Brain (organoid and tissue), 16 donors: ENCODE measurements at places on chromosomes 13 and 19.

GRCh38 chr19:55179606-55180484, at the start of gene SYT5:
SYT5 (minus strand) TSS chr19:55180289; CDS start chr19:55179041, 1,248 bp downstream.
- peak; percentile 82 for DNase-seq

GRCh38 chr13:87999788-88000187, 328.6 kb downstream of the SLITRK5 start:
- DNase-seq = no peak

DNA sequence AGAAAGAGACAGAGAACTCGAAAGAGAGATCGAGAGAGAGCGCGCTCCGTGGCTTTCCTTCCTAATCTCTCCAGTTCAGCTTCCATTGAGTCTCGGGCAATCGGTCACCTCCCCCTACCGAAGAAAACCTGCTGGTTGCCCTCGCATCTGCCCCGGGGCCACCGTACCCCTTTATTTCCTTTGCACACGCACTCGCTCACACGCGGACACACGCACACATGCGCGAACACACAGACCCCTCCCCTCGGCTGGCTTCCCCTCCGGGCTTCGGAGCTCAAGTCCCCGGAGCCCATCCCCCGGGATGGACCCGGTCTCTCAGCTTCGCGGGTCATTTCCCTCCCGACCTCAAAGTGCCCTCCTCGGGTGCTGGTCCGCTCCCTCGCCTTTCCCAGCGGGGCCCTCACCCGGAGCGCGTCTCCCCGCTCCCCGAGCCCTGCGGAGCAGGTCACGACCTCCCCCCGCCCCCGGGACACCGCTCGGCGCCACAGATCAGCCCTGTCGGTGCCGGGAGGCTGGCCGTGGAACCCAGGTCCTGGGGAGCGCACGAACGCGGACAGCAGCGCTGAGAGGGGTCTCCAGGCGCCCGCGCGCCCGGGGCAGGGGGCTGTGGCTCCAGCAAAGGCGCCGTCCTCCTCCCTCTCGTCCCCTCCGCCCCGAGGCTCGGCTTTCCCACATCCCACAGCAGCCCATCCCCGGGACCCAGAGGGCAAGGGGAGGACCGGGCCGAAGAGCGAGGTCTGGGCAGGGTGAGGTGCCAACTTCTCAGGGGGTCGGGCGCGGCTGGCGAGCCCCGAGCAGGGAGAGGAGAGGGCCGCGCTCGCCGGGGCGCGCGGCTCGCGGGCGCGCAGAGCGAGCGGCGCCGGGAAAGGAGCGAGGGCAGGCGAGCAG, 1.8 kb downstream of the DACH1 start:
- no peak for DNase-seq

DNA sequence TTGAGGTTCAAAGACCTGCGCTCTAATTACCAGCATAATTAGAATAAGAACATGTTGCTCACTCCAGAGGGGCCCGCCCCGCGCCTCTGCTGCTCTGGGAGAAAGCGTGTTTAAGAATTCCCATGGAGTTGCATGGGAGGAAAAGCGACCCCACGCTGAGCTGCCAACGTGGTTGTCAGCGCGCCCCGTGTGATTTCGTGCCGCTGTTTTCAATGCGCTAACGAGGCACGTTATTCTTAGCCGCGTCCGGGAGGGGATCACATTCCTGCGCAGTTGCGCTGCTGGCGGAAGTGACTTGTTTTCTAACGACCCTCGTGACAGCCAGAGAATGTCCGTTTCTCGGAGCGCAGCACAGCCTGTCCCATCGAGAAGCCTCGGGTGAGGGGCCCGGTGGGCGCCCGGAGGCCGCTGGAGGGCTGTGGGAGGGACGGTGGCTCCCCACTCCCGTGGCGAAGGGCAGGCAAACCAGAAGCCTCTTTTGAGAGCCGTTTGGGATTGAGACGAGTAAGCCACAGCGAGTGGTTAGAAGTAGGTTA, 173.8 kb upstream of the SOX1 start:
- peak; percentile 89 for DNase-seq

- no peak for DNase-seq
Measured at GRCh38 chr19:5718579-5719273, 1.2 kb downstream of the LONP1 start.
